Vagina (tissue), 2 donors: ENCODE measurements at places on chromosomes 2 and 18. TPM values are rescaled to one million over a fixed set of nuclear protein-coding genes. Genes with fewer than 3 reads are reported as not detected.

GRCh38 chr2:236052926-236053821 is 115.0 kb downstream of the GBX2 start:
- DNase-seq: no peak

DNA sequence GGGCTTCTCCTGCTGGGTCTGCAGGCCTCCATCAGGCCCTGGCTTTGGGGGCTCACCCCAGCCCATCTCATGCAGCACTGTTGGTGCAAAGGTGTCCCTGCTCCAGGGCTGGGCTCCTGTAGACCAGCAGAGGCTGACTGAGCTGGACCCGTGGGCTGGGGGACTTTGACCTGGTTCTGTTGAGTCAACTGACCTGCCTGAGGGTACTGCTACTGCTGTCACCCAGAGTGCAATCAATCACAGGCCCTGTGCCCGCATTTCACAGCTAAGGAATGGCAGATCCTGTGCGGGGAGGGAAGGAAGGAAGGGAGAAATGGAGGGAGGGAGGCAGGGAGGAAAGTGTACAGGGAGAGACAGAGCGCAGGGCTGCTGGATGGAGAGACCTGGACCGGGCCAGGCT is 136.8 kb downstream of the TPO start:
- DNase-seq: no peak

GRCh38 chr2:62424899-62425298 is 81.1 kb downstream of the TMEM17 start:
- DNase-seq: no peak

DNA sequence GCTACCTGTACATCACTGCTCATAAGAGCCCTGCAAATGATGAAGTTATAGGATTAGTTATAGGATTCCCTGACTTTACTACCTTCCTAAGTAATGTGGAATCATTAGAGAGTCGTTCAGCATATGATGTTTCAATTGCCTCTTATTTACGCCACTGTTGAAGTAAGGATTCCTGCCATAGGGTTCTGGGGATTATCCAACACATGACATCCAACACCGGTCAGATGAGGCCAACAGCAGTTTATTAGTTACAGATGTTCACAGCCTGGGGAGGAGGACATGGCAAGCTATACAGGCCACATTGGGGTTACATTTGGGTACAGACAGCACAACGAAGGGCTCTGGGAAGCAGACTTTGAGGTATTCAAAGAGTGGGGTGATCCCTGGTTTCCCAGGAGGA is 134.1 kb upstream of the MC4R start:
- DNase-seq: no peak

GRCh38 chr2:68367953-68368653 is 3.0 kb downstream of the PLEK start:
- DNase-seq: no peak

The CNNM4 gene
- total RNA-seq: 8.3 TPM

The ABCB11 gene
- total RNA-seq: not detected

The SEMA4C gene
- 60.6 TPM for total RNA-seq

DNA sequence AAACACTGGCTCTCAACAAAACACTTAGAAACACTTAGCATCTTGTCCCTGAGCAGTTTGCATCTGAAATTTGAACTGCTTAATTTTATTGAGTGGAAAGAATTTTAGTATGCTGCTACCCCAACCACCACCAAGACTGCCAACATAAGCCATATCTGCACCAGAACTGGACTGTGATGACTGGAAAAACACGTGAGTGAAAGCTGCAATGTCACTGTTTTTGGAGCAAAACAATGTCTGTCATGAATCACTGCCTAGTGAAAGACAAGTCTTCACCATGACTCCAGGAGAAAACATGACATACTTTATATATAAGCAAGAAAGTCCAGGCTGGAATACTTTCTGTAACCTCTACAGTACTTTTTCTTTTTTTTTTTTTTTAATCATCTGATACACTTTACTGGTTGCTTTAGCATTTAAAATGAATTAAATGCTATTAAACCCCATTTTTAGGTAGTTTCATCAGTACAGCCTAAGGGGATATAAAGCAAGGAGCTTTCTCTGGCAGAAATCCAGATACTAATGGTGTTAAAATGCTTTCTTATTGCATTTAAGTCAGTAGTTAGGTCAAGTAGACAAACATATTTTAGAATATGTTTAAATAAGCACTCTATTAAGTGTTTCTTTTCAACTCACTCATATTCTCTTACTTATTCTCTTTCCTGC is 2129.4 kb upstream of the PIK3C3 start:
- no peak for DNase-seq

- no peak for DNase-seq
Measured at GRCh38 chr2:233463586-233463985, 103.0 kb downstream of the USP40 start.

DNA sequence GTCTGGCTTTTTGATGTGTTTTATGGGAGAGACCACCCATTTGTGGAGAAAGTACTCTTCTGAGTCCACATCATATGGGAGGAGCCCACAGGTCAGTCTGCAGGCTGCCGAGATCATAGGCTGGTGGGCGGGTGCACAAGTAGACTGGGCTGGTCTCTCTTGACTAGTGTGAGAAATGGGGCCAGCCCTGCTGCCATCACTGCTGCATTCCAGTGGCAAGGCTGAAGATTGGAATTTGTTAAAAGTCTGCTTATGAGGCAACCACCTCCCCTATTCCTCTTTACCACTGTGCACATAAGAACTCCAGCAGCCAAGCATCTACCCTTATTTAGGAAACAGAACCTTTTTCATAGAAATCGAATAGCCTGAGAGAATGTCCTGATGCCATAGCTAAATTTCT is 200.7 kb downstream of the DIS3L2 start:
- no peak for DNase-seq

- no peak for DNase-seq
Measured at GRCh38 chr2:47029737-47030524, 114.3 kb upstream of the MCFD2 start.

DNA sequence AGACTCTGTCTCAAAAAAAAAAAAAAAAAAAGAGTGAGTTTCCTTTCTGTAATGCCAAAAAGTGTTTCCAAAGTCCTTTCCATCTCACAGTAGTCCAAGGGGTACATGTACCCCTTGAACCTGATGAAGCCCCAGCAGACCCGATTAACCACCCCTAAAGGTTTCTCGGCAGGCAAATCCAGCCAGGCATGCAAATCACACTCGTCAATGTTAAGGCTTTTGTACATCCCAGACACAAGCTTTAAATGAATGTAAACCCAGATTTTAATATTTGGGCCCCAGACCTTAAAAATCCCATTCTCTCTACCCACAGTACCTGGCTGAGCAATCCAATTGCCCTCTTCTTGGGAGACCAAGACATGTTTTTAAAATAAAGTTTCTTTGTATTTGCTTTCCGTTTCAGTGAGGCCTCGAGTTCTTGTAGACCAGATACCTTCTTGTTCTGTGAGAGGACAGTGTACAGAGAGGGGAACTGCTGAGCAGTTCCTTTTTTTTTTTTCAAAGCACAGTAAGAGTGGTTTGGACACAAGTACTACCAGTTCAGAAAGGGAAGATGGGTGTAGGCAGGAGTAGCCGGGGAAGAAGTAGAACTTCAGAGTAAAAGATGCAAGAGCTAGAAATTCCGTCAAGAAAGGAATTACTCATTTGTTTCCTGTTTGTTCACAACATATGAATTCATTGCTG is at the start of gene NLRC4:
TSS of gene NLRC4 (minus strand) at position 465 of the 684 bp plus-strand sequence. CDS start 8,111 bp downstream, outside the sequence.
- DNase-seq: no peak

The CYP27A1 gene
- 30.0 TPM for total RNA-seq

GRCh38 chr2:27356056-27356381 is 545 bp downstream of the GTF3C2 start:
- DNase-seq: no peak

The HTRA2 gene
- total RNA-seq: 24.3 TPM

- DNase-seq: no peak
Measured at GRCh38 chr2:199458806-199459285, 1.1 kb upstream of the SATB2 start.

DNA sequence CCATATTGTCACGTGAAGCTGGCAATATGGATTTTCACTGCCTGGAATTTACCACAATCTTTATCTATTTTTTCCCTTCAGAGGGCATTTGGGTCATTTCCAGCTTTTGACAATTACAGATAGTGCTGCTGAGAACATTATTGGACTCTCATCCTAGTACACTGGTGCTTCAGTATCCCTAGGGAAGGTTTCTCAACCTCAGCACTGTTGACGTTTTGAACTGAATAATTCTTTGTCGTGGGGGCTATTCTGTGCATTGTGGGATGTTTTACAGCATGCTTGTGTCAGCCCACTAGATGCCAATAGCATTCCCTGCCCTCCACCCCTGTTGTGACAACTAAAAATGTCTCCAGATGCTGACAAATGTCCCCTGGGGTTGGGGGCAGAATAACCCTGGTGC is 185.7 kb downstream of the TPGS2 start:
- DNase-seq: no peak

- DNase-seq: no peak
Measured at GRCh38 chr2:176099159-176099727, 352 bp upstream of the HOXD12 start.

DNA sequence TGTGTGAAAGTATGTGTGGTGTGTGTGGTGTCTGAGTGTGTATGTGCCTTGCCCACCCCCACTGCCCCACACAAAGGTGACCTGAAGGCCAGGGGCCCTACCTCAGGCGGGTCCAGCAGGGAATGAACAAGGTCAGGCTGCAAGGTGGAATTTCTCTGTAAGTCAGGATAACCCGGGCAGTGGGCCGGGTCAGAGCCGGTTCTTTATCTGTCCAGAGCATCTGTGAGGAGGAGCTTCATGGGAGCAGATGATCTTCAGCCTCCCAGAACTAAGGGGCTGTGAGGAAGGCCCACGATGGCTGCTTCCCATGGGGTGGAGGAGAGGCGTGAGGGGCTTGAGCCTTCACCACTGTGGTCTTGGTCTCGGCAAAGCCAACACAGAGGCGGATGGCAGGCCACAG is 150.3 kb downstream of the TFCP2L1 start:
- DNase-seq: no peak

DNA sequence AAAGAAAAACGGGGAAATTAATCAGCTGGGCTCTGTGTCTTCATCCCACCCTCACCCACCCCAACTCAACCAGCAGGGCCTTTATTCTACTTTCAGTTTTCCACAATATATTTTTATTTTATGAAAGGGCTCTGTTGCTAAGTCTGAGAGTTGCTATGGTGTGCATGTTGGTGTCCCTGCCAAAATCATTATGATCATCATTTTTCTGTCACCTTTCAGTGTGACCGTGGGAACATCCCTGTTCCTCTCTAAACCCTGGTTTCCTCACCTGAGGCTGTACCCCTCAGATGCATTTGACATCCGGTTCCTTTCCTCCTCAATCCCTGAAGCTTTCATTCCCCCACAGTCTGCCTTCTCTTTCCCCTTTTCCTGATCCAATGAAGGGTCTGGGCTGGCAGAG is 180.5 kb downstream of the ZFP36L2 start:
- DNase-seq: no peak

- no peak for DNase-seq
Measured at GRCh38 chr18:55300936-55301531, 287.0 kb downstream of the TCF4 start.

DNA sequence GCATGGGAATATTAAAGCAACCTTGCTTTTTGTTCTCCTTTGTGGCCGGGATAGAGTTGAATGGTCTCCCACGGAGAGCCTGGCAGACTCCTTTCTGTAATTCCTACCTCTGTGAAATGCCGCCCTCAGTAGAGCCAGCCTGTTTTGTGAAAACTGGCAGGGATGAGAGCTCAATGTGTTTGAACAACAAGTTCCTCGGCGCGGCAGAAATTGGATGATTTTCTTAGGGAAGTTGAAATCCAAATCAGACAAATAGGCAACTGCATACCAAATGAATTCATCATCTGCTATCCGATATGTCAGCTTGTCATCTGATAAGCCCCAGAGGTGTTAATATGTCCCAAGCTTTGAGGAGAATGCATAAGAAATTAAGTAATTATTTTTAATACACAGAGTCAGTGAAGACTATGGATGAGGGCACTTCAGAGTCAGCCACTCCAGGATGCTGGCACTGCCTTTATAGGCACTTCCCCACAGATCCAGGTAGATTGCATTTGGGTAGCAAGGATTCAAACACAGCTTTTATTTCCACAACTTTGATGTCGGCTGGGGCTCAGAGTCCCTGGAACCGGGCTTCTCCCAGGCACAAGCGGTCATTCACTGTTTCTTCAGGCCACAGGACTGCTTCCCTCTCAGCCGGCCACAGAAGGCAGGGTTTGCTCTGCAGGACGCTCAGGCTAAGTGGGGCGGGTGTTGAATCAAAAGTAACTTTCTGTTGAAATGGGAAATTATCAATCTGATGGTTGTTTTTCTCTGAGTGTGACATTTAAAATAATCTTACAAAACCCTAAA is 82.8 kb upstream of the REV1 start:
- no peak for DNase-seq

- DNase-seq: no peak
Measured at GRCh38 chr2:38228753-38229152, 148.3 kb downstream of the ATL2 start.

The TTC32 gene
- total RNA-seq: 15.2 TPM

The C2orf66 gene
- not detected for total RNA-seq
